ENCODE measurements at places on chromosomes 7 and 10.

GRCh38 chr10:68175949-68176348 lies 56.0 kb downstream of the ATOH7 start:
- DNase-seq = no peak

- DNase-seq = no peak
These were observed 314.8 kb upstream of the GRM3 start for GRCh38 chr7:86328801-86329433.

DNA sequence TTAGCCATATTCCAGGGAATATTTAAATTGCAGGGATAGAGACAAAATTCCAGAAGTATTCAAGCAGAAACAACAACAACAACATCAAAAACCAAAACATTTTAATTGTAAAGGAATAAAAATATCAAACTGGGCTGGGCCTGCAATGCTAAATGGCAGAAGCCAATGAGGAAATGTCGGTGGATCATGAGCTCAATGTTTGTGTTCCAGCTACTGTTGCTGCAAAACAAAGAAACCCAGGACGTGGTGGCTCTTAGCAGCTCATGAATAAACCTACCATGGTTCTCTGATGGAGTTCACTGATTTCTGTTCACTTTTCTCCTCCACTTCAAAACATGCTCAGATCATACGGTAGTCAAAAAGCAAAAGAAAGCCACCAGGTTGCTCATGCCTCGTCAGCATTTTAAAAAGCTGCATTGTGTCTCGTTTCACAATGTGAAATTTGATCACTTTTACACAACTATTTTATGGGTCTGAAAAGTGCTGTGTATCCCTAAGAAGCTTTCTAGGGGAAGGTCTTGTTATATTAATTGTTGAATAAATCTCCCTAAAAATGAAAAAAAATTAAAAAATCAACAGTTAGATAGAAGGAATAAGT lies 54.0 kb downstream of the ASNS start:
- DNase-seq = no peak

GRCh38 chr10:1577945-1578344 lies 159.4 kb downstream of the ADARB2 start:
- no peak for DNase-seq

DNA sequence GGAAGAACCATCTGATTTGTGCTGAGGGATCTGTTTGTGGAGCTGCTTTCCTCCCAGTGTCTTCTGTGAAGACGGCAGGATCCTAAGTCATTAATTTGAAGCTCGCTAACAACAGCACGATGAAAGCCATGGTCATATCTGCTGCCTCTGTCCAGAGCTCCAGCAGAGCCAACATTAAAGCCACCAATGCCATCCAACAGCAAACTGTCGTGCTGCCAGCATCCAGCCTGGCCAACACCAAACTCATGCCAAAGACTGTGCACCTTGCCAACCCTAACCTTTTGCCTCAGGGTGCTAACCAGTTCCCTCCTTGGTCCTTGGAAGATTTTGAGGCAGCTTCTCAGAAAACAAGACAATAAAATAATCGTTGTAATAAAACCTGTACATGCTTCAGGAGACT lies 36.2 kb downstream of the HTR5A start:
- DNase-seq = no peak

DNA sequence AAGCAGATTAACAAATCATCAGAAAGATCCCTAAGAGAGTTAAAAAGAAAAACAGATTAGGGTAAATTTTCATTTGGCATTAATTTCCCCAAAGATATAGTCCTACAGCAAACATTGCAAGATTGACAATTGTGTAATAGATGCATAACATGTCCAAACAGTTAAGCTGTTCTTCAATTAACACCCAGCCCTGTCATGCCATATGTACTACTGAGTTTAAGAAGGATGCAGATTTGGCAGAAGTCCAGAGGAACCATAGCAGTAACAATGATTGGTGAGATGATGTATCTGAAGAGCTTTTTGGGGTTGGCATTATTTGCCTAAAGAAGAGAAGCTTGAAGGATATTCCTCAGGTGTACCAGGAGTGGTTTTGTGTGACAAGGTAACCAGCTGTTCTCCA lies 287.6 kb downstream of the LRMDA start:
- DNase-seq = no peak

GRCh38 chr10:8852546-8852945 lies 798.1 kb downstream of the GATA3 start:
- no peak for DNase-seq

Data from stimulated activated naive CD8-positive, alpha-beta T cell treated with anti-CD3 and anti-CD28 coated beads, Interleukin-15, Interleukin-2, amounts not matched to agents 100 U/mL and 50 U/mL, for 24 hours (primary cell).